ENCODE measurements at places on chromosomes 16 and 17.

GRCh38 chr17:56577843-56578204 is 15.7 kb upstream of the NOG start:
- no peak for DNase-seq

DNA sequence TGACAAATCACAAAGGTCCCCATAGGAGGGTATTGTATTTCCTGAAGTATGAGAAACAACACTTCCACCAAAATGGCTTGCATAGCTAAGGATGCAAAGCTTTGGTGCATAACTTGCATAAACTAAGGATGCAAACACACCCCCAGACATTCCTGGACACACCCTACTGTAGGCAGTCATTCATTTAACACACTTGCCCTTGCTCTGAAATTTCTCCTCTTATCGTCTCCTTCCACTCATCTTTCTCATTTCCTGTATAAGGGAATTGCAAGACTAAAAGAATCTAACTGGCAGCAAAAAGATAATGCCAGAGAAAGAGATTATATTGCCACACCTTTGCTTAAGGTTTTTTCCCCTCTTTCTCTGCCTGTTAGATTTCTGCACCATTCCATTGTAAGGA is 28.3 kb downstream of the CHD9 start:
- no peak for DNase-seq

GRCh38 chr17:67993998-67994361 is 2.3 kb downstream of the C17orf58 start:
- DNase-seq: no peak

GRCh38 chr17:2797226-2797625 is 988 bp downstream of the RAP1GAP2 start:
- no peak for DNase-seq

GRCh38 chr17:17766077-17766743 is 70.6 kb downstream of the SREBF1 start:
- DNase-seq: no peak

GRCh38 chr17:42562388-42563142 is 617 bp downstream of the COASY start:
- DNase-seq: no peak

- no peak for DNase-seq
These were observed 23.9 kb downstream of the NFAT5 start for GRCh38 chr16:69589434-69590269.

GRCh38 chr16:51440131-51440889 is 289.2 kb upstream of the SALL1 start:
- no peak for DNase-seq

- DNase-seq: no peak
These were observed 36.7 kb upstream of the ABR start for GRCh38 chr17:1216217-1217088.

DNA sequence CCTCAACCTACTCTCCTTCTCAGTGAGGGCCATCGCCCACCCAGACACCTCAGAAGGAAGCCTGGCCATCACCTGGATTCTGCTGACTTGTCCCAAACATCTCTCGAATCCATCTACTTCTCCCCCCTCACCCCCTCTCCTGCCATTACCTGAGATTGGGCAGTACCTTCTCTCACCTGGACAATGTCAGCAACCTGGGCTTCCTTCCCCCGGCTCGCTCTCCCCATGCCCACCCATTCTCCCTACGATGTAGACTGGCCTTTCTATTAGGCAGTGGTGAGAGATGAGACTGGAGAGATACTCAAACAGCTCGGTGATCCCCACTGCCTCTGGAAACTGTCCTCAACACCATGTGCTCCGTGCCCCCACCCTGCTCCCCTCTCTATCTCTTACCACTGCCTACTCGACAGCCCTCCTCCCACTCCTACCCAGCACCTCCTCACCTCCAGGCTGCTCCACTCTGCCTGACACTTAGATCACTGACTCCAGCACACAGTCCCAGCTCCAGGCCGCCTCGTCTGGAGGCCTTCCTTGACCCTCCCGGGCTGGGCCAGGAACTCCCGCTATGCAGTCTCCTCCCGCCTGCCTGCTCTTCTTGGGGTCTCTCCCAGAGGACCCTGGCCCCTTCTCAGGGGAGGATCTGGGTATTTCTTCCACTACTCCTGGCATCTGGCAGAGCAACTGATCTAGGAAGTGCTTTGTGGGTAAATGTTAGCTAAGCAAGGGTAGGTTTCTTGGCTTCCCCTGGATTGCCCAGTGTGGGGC is 235.8 kb upstream of the NLRP1 start:
- no peak for DNase-seq

DNA sequence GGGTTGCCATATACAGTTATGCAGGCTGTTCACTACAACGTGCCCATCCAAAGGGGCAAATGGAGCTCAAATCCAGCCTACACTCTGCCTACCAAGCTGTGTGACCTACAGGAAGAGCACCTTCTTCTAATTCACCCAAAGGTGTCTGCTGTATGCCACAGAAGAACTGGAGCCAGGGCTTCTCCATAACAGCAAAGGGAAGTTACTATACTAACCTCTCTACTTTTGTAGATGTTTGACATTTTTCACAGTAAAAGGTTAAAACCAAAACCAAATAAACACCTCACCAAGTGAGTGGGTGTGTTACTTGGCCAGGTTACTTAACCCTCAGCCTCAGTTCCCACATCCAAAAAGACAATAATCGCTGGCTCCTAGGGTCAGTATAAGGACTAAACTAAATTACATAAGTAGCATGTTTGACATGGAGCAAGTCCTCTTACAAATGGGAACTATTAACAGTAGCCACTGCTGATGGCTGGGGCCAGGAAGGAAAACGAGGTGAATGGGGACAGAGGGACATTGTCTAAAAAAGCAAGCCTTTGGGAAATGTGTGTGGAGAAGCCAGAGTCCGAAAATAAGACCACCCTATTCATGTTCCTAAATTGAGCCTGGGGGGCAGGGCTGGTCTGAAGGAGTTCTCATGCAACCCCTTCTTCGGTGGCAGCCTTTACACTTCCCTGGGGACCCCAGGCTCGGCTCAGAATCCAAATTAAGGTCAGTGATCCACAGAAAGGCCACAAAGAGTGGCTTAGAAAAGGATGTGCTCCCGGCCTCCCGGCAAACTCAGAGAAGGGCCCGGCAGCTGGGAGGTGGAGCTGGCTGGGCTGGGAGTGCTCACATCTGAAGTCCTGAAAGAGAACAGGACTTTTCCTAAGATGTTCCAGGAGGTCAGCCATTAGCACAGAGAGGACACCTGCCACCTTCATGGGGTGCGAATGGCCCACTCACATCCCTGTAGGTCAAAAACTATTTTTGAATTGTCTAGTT is 13.5 kb downstream of the CUEDC1 start:
- no peak for DNase-seq

DNA sequence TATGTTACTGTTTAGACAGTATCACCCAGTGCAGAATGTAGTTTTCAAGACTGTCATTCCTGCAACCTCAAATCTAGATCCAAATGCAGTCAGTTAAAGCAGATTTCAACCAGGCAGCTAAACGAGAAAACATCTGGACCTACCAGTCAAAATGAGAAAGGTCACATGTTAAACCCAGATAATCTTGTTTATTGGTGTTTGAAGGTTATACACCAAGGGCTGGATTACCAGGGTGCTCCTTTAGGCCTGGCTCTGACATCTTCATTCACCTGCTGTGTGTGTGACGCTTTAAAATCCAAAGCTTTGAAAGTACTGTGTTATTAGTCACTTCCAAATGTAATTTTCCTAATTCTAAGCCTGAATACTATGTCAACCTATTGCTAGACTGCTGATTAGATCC is 54.9 kb downstream of the IKZF3 start:
- no peak for DNase-seq

DNA sequence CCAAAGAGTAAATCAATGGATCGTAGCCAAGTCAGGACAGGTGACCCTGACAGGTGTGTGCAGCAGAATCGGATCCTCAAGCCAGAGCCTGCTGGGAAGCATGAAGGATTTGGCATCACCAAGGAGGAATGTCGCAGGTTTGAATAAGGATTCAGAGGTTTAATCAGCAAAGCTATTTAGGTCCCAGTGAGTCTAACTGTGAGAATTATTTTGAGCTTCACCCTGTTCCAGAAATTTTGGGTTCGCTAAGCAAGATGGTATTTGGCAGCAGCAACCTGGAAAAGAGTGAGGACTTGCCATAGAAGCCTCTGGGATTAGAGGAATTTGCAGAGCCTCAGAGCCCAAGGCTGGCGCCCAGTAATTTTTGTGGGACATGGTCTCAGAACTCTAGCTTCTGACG is 173.0 kb downstream of the CCDC182 start:
- DNase-seq: no peak

- DNase-seq: no peak
These were observed 7.8 kb downstream of the HIC1 start for GRCh38 chr17:2062571-2063183.

DNA sequence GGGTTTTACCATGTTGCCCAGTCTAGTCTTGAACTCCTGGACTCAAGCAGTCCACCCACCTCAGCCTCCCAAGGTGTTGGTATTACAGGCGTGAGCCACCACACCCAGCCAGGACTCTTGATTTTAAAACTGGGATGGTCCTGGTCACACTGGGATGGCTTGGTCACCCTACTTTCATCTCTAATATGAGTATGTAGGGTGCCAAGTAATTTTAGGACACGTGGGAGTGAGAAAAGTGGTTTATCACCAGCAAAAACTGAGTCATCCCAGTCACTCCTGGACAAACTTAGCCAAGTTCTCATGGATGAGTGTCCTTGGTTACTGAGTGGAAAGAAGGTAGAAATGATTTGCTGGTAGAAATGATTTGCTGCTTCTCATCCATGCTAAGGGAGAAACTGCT is 9.9 kb downstream of the CLEC19A start:
- no peak for DNase-seq

DNA sequence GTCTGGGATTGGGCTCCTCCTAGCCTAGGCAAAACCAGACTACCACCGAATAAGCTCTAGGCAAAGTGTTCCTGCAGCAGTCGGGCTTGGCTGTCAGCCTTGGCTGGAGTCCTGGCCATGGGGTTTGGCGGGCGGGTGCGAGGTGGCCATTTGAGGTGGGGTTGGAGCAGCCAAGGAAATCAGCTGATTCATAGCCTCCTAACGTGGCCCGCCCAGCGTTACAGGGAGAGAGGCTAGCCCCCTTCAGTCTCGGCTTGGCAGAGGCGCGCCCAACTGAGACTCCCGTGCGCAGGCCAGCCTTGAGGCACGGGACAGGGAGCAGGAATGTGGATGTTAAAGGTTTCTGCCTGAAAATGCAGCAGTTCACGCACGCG is 1.9 kb downstream of the PMP22 start:
- DNase-seq: no peak

- no peak for DNase-seq
These were observed 5.6 kb upstream of the CRYM start for GRCh38 chr16:21283521-21284289.

- DNase-seq: no peak
These were observed 9.4 kb downstream of the MAP3K14 start for GRCh38 chr17:45307290-45308015.

- DNase-seq: no peak
These were observed at the start of gene RBFOX1 for GRCh38 chr16:7332611-7333010. RBFOX1 (plus strand) TSS chr16:7332845.

DNA sequence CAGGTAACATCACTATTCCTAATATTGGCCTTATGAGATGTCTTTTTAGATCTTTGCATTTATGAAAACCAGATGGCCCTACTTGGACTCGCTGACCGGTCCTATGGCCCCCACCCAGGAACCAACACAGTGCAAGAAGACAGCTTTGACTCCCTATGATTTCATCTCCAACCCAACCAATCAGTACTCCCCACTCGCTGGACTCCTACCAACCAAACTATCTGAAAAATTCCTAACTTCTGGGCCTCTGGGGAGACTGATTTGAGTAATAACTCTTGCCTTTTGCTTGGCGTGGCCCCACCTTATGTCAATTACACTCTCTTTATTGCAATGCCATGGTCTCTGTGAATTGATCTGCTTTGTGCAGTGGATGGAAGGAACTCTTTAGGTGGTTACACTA is 828.9 kb downstream of the CDH11 start:
- DNase-seq: no peak

- DNase-seq: no peak
These were observed 1525.3 kb downstream of the CDH8 start for GRCh38 chr16:60510941-60511340.

DNA sequence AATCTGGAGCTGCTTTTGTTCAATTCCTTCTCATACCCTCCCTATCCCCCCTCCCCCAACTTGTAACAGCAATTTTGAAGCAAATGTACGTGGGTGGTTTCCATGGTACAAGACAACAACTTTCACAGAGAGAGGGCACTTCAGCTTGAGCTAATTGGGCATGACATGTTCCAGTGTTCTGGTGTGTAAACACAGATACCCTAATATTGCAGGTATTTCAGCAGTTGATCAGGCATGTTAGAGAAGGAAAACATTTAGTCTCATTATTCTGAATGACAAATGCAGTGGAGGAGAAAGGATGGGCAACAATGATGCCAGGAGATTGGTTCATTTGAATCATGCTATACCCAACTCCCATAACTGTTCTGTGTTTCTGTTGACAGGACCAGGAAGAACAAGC is 137.5 kb downstream of the TRIM37 start:
- no peak for DNase-seq

- no peak for DNase-seq
These were observed 6.0 kb downstream of the SDR42E1 start for GRCh38 chr16:82005027-82005830.

All from activated gamma-delta T cell treated with anti-CD3 and anti-CD28 coated beads, Interleukin-2, amount 50 U/mL, for 16 hours (primary cell).